ENCODE measurements at places on chromosomes 2 and 18.

DNA sequence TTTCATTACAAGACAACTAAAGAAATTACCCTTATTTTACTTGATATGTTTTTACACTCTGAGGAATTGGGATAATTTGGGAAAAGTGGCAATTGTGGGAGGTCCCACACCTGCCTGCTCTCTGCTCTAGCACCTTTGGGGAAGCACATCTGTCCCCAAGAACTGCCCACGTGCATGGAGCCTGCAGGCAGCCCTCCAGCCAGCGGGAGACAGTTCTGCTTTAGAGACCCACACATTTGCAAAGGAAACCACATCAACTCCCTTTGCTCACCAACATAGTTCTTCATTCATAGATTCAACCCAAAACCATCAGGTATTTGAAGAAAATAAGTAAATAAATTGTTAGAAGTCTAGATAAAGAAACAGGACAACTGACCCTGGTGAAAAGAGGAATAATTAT, 239.9 kb upstream of the ID2 start:
- DNase-seq: no peak

DNA sequence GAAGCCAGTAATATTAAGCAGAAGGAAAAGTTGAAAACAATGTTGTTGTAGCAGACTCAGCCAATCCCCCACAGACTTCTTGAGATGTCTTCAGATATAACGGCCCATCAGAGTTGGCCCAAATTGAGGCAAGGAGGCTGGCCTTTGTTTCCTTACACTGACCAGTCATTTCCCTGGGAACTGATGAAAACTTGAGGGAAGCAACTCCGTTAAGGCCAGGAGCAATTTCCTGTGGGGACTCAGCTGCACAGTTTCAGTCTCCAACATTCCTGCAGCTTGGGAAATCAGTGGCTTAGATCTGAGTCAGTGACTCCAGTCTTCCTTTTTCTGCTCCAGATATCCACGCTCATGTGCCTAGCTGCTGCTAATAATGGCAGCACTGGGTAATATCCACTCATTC, 75.7 kb downstream of the FTCDNL1 start:
- DNase-seq: no peak

GRCh38 chr2:59575191-59575590, 978.3 kb downstream of the BCL11A start:
- no peak for DNase-seq

DNA sequence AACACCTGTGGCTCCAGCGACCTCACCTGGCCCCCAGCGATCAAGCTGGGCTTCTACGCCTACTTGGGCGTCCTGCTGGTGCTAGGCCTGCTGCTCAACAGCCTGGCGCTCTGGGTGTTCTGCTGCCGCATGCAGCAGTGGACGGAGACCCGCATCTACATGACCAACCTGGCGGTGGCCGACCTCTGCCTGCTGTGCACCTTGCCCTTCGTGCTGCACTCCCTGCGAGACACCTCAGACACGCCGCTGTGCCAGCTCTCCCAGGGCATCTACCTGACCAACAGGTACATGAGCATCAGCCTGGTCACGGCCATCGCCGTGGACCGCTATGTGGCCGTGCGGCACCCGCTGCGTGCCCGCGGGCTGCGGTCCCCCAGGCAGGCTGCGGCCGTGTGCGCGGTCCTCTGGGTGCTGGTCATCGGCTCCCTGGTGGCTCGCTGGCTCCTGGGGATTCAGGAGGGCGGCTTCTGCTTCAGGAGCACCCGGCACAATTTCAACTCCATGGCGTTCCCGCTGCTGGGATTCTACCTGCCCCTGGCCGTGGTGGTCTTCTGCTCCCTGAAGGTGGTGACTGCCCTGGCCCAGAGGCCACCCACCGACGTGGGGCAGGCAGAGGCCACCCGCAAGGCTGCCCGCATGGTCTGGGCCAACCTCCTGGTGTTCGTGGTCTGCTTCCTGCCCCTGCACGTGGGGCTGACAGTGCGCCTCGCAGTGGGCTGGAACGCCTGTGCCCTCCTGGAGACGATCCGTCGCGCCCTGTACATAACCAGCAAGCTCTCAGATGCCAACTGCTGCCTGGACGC, 4.9 kb downstream of the GPR35 start:
- DNase-seq: no peak

- no peak for DNase-seq
Observed at GRCh38 chr18:13762690-13763439, 36.4 kb downstream of the RNMT start.

DNA sequence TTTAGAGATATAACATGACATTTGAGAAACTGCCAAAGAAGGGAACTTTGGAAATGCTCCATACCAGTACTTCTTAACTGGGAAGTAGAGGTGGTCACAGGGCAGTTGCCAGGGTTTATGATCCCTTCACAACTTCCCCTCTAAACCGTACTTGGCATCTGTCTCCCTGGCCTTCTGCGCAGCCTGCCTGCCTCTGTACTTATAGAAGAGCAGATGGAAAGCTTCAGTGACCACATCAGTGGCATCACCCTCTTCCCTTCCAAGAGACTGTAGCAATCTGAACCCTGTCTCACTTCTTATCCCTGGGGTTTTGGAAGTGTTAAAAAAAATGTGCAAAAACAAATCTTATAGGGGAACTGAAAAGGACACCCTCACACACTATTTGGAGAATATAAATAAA, 64.1 kb downstream of the EIF2AK3 start:
- DNase-seq: no peak

DNA sequence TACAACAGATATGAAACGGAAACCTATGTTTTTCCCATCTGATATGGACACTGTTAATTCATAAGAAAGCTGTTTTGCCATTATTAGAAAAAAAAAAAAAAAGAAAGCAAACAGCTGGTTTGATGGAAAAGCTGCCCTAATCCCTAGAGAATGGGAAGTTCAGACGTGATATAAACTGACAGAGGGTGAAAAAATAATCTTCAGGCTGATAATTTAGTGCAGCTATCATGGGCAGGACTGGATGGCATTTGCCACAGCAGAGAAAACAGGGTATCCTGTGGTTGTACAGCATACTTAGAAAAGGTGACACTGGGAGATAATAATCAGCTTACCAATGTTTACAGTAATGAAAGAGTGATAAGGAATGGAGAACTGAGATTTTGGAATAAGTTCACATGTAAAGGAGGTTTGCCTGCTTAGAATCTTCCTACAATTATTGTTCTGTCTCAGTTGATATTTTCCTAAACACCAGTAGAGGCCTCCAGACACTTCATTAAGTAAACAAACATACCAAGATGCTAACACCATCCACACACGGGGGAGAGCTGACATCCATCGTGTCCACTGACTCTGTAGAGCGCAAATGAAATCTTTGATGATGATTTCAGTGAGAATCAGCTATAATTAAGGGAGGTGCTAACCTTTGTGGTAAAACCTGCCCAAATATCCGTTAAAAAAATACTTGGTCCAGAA, 211.6 kb upstream of the MMADHC start:
- DNase-seq: no peak

- DNase-seq: no peak
Observed at GRCh38 chr2:176146101-176146500, 5.2 kb upstream of the HOXD4 start.

- no peak for DNase-seq
Observed at GRCh38 chr18:33128581-33128980, 311.9 kb downstream of the CCDC178 start.

- DNase-seq: no peak
Observed at GRCh38 chr18:44997174-44997573, 316.5 kb downstream of the SETBP1 start.

- no peak for DNase-seq
Observed at GRCh38 chr18:68665628-68666027, 49.3 kb downstream of the TMX3 start.

- no peak for DNase-seq
Observed at GRCh38 chr2:36356990-36357846, 1.6 kb downstream of the CRIM1 start.

GRCh38 chr2:184620367-184620766, 22.0 kb downstream of the ZNF804A start:
- DNase-seq: no peak

- no peak for DNase-seq
Observed at GRCh38 chr18:35201256-35201931, 39.4 kb upstream of the ZNF397 start.

- DNase-seq: no peak
Observed at GRCh38 chr2:241228081-241228859, 39.8 kb downstream of the ANO7 start.

DNA sequence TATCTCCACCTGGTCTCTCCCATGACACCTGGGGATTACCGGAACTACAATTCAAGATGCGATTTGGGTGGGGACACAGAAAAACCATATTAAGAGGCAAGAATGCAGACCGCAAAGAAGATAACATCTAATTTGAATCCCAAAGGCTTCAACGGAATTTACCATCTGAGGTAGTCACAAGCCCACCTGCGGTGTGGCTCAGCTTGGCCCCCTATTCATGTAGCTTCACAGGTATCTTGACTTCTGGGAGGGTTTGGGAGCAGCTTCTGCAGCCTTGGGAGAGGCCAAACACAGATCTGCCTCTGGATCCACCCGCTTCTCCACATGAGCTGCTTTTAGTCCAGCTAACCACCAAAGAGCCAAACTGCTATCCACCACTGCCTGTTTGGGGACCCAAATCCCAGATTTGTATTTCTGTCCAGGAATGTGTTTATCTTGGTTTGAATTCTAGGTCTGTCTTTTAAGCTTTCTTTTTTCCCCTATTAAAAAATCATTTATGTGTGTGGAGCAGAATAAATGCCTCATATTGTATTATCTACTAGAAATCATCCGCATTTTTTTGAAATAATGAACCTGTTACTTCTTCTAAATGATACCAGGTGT, 247.6 kb downstream of the DLGAP1 start:
- no peak for DNase-seq

- no peak for DNase-seq
Observed at GRCh38 chr2:130346741-130347066, 4.0 kb downstream of the IMP4 start.

GRCh38 chr2:67727623-67728022, 330.5 kb downstream of the ETAA1 start:
- no peak for DNase-seq

DNA sequence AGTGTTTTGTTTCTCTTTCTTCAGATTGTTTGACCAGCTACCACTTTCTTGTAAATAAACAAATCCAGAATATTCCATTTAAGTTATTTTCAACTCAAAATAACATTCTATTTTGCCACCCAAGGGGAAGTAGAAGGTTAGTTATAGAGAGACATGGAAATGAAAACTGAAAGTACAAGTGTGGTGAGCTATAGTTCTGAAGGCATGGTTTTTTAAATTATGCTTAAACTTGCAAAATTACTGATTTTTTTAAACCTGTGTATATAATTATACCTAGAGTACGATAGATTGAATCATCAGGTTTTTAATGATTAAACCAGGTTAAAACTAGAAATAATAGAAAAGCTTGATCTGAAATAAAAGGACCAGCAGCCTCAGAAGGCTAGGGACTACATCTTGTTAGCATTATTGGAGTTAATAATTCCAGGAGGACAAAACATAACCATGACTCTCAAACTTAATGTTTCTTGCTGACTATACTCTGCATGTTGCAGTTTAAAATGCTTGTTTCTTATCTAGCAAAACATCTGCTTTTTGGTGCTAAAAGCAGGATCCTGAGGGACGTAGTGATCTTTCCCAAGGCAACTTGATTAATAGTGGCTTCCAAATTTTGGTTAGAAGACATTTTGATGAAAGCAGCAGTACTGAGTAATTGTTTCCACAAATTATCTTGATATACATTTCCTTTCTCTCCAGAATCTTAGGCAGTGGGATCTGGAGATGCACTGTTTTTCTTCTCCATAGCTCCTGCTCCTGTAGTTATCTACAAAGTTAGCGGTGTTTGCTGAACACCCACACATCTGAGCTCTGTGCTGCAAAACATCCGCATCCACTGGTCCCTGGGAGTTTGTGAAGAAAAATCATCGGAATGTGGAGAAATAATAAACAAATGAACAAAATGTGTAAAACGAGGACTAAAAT, 327.2 kb upstream of the PKDCC start:
- DNase-seq: no peak

- DNase-seq: no peak
Observed at GRCh38 chr2:224937887-224938286, 104.4 kb downstream of the DOCK10 start.

DNA sequence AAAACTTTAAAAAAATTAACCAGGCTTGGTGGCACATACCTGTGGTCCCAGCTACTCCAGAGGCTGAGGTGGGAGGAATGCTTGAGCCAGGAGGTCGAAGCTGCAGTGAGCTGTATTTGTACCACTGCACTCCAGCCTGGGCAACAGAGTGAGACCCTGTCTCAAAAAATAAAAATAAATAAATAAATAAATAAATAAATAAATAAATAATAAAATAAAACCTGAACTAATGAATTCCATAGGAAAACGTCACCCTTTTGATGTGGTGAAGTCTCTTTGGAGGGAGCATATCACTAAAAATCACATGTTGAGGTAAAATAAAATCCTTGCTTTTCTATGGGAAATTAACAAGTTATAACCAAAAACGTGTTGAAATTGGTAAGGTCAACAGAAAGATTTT, 29.6 kb upstream of the ITGAV start:
- DNase-seq: no peak

DNA sequence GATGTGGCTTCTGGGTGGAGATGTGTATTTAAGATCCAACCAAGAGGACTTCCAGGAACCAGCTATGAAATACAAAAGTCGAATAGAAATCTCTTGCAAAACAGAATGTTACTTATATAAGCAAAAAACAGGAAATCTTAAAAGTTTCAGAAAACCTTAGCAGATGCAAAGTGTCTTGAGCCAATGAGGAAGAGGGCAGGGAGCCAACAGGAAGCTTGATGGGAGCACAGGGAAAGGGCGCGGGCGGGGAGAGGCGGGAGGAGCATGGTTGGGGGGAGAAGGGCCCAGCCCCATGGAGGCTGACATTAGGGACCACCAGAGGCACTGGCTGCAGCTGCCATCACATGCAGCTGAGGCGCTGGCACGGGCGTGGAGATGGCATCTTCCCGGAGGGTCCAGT, 203.3 kb downstream of the SNTG2 start:
- no peak for DNase-seq

- no peak for DNase-seq
Observed at GRCh38 chr2:233772153-233772552, 6.0 kb upstream of the MROH2A start.

DNA sequence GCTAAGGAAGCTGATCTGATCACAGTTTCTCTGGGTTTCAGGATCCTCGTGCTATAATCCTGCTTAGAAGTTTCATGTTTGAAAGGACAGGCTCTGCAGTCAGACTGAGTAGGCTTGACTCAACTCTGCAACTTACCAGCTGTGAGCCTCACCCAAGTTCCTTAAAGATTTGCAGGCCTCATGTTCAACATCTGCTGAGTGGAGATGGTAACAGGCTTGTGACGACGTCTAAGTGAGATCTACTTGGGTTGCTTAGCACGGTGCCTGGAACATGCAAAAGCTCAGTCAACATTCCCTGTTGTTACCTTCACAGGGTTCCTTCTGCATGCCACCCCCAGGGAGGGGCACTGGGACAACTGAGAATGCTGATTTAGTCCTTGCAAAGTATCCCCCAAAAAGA, 164.2 kb downstream of the C1D start:
- DNase-seq: no peak

- DNase-seq: no peak
Observed at GRCh38 chr18:79680100-79680879, 687 bp downstream of the CTDP1 start.

GRCh38 chr2:12602661-12603060, 114.1 kb upstream of the TRIB2 start:
- DNase-seq: no peak

Data from stimulated activated CD8-positive, alpha-beta memory T cell treated with anti-CD3 and anti-CD28 coated beads, Interleukin-15, amount 100 ng/mL, for 24 hours (primary cell).